ENCODE measurements at places on chromosomes 6 and 20. TPM values are rescaled to one million over a fixed set of nuclear protein-coding genes. Genes with fewer than 3 reads are reported as not detected.

GRCh38 chr6:43734294-43734665 lies 35.7 kb upstream of the VEGFA start:
- DNase-seq, result no peak

DNA sequence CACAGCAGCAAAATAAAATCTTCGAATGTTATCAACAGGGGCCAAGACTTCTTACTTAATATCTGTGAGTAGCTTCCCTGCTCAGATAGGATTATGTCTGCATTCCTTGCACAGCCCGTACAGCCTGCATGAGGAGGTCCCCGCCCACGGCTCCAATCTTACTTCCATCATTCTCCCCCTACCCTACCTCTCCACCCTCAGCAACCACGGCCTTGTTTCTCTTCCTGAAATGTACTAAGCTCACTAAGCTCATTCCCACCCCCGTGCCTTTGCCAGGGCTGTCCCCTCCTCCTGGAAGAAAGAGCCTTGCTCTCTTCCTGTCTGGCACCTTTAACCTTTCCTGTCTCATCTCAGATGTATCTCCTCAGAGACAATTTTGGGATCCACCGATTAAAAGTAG lies 120.4 kb downstream of the BCAS1 start:
- DNase-seq, result no peak

The TMEM244 gene
- total RNA-seq, result not detected

The RPL7L1 gene
- total RNA-seq, result 89.2 TPM

The FAM83D gene
- 11.5 TPM for total RNA-seq

DNA sequence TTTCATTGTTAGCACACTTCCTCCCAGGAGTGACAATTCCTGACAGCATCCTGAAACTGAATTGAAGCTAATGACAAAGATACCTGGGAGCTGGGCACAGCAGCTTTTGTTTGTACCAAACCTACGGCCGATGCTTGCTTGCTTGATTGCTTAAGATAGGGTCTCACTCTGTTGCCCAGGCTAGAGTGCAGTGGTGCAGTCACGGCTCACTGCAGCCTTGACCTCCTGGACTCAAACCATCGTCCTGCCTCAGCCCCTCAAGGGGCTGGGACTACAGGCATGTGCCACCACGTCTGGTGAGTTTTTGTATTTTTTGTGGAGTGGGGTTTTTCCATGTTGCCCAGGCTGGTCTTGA lies 84.7 kb upstream of the SCP2D1 start:
- no peak for DNase-seq

The SRMS gene
- not detected for total RNA-seq

GRCh38 chr20:15938847-15939246 lies 634.4 kb downstream of the KIF16B start:
- DNase-seq, result no peak

DNA sequence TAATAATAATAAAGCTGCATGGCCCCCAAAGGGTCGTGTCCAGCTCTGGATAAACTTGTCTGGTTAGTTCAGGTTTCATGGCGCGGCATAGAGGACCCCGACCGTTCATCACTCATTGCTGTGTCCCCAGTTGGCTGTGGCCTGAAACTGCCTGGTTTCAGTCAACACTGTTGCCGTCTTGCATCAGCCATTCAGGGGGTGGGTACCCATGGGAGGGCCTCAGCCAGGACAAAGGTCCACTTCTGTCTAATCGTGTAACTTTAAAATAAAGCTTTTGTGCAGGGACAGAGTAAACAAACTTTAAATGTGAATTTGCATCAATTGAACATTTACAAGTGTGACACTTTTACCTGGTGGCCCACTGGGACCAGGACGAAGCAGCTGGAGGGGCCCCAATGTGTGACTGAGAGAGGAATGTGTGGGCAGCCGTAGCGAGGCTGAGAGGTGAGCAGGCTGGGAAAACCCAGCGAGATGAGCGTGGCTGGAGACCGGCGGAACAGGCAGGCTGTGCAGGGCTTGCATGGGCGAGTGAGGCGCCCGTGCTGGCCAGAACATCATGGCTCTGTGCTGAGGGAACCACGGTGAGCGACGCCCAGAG lies 22.3 kb upstream of the UNC93A start:
- DNase-seq, result no peak

The NINL gene
- 83.5 TPM for total RNA-seq

GRCh38 chr20:60062431-60063047 lies 104.3 kb downstream of the CDH26 start:
- no peak for DNase-seq

GRCh38 chr20:23008667-23009066 lies 26.4 kb upstream of the SSTR4 start:
- DNase-seq, result no peak

- DNase-seq, result no peak
These were observed 125.6 kb downstream of the BANF2 start for GRCh38 chr20:17825252-17825959.

The DAAM2 gene
- total RNA-seq, result 15.2 TPM

DNA sequence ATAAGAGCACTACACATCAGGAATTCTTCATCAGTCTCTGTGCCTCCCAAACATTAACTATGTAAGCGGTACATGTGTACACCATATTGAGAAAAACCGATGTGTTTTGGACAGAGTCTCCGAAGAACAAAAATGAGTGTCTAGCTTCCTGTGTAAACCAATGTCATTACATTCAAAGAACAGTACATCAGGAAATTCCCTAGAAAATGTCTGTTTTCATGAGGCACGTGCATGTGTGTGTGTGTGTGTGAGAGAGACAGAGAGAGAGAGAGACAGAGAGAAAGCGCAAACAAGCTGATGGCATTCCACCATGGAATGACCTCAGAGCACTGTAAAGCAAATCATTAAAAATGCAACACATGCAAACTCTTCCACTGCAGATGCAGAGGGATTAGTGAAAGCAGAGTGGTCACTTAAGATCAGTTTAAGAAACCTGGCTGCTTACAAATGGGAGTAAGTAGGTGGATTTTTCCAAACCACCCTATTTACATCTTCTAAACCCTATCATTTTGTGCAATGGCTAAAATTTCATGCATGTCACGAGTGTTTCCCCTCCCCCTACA lies 133.9 kb downstream of the HIVEP2 start:
- DNase-seq, result no peak

The SIM1 gene
- total RNA-seq, result not detected

GRCh38 chr20:43721097-43721428 lies 5.7 kb downstream of the GTSF1L start:
- no peak for DNase-seq

The KIF25 gene
- 1.6 TPM for total RNA-seq

- no peak for DNase-seq
These were observed 54.7 kb downstream of the SLC22A2 start for GRCh38 chr6:160203953-160204352.

- no peak for DNase-seq
These were observed 149.6 kb downstream of the CDH26 start for GRCh38 chr20:60107621-60108390.

The C6orf15 gene
- not detected for total RNA-seq

- DNase-seq, result no peak
These were observed 413.7 kb upstream of the SULF2 start for GRCh38 chr20:48198929-48199451.

All from mesothelial cell of epicardium (in vitro differentiated cells).